ENCODE measurements at places on chromosomes 7 and 10.

DNA sequence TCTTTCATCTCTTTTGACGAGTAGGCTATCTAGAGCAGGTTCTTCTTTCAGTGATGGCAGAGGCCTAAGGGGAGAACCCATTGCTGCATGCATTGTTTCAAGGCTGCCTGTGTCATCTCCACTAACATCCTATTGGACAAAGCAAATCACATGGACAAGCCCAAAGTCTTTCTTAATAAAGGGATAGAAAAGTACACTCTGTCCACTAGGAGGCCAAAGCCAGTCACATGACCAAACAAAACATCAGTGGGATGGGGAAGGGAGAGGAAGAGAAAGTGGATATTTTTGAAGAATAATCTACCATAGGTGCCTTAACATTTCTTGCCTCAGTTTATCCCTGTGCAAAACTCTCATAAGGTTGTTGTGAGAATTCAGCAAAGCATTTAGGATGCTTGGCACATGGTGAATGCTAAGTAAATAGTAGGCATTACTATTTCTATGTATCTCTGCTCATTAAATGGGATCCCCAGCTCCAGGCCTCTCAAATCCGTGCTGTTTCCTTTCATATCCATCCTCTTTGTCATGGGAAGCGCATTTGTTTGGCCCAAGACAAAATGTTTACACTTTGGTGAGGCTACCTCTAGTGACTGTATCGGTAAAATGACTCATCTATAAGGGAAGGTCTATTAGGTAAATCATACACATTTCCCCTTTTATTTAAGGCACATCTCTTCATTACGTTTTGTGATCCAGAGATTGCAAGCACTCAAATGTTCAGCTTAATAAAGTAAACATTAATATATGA lies 16.7 kb upstream of the CADPS2 start:
- no peak for DNase-seq

DNA sequence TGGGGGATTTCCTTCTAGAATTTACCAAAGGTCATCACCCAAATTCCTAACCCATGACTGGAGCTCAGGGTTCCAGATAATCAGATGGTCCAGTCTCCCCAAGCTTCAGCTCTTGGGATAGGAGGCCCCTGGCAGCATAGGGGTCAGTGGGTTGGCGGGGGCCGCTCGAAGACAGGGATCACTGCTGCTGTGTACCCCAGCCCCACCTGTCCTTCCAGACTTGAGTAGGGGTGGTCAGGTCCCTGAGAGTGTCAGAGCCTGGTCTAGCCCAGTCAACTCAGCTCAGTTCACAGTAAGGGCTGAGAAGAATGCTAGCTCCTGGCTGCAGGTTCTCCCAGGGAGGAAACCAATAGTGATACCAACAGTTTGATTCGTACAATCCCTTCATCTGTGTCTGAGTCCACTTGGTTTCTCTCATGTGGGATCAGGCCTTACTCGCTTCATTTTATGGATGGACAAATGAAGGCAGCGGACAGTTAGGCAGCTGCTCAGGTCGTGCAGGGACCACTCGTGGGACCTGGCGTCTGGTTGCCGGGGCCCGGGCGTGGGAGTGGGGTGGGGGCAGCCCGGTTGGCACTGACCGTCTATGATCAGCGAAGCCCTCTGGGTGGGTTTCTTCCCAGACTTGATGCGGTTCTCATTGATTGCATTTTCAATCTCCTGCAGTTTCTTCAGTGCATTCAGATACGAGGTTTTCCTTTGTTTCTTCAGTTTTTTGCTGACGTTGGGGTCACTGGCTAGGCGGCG lies 78.9 kb downstream of the PRPF18 start:
- DNase-seq, result no peak

- no peak for DNase-seq
Observed at GRCh38 chr10:79051766-79052165, 17.0 kb upstream of the ZMIZ1 start.

DNA sequence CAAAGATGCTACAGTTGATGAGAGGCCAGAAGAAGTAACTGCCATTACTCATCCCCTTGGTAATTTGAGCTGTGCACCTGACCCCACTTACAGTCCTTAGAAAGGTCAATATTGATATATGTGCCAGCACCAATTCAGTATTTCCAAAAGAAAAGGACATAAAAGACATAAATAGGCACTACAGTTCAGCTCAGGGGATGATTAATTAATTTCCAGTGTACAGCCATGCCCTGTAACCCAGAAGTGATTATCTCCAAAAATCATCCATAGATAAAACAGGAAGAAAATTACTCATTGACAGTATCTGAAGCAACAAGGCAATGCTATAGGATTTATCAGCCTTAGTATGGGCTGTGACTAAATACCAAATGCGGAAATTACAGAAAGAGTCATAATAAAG lies 82.4 kb downstream of the PHYHIPL start:
- no peak for DNase-seq

DNA sequence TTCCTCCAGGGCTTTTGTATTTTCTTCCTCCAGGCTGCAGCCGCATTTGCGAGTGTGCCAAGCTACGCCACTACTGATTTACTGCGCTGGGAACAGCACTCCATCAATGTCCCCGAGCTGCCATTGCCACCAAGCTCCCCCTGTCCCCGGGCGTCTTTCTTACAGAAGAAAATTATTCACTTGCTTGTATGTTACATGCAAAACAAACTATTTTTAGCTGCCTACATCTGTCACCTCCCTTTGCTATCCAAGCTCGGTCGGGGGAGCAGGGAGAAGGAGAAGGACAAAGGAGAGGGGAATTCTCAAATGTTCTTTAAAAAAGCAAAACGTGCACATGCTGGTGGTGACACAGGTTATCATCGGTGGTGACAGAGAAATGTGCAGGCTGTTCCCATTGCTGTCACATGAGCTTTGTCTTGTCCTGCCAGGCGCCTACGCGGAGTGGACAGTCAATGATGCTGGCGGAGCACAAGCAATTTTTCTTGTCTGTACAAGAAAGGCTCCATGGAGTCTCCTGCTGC lies 93.1 kb downstream of the ADARB2 start:
- DNase-seq, result no peak

GRCh38 chr10:45552476-45552875 lies 120.1 kb downstream of the ZFAND4 start:
- DNase-seq, result no peak

- DNase-seq, result no peak
Observed at GRCh38 chr7:132034748-132035416, 478.5 kb upstream of the PODXL start.

DNA sequence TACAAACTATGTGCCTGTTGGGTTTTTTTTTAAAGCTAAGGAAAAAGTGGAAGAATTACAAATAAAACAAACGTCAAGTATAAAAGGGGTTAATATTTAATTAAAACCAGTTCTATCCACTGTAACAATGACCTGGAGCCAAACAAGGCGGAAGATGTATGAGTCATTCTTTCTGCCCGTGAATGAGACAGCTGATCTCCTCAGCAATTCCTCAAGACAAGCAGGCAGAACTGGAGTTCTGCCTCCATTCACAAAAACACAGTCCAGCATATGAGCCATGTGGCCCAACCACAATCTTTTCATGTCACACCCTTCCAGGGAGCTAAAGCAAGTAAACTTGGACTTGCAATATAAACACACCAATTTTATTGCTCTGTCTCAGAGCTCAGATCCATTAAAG lies 8.4 kb downstream of the ETV1 start:
- DNase-seq, result no peak

- DNase-seq, result no peak
Observed at GRCh38 chr10:25556457-25556856, 377.6 kb upstream of the MYO3A start.

- no peak for DNase-seq
Observed at GRCh38 chr10:7705341-7705740, 2.2 kb downstream of the ITIH2 start.

DNA sequence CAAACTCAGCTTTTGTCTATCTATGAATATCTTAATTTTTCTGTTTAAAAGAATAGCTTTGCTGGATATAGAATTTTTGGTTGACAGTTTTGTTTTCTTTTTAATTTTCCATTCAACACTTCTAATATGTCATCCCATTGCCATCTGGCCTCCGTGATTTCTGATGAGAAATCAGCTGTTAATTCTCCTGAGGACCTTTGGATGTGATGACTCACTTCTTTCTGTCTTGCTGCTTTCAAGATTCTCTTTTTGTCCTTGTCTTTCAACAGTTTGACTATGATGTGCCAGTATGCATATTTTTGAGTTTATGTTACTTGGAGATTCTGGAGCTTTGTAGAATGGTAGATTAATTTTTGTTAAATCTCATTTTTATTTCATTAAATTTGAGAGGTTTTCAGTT lies 38.4 kb downstream of the ZNF518A start:
- DNase-seq, result no peak

- DNase-seq, result no peak
Observed at GRCh38 chr10:84842593-84842992, 514.2 kb downstream of the CCSER2 start.

- DNase-seq, result no peak
Observed at GRCh38 chr10:32888161-32888927, 69.7 kb downstream of the ITGB1 start.

- DNase-seq, result peak; percentile 12
Observed at GRCh38 chr10:52740913-52741675, 31.5 kb downstream of the MBL2 start.

GRCh38 chr7:81482600-81483186 lies 287.2 kb downstream of the HGF start:
- DNase-seq, result no peak

DNA sequence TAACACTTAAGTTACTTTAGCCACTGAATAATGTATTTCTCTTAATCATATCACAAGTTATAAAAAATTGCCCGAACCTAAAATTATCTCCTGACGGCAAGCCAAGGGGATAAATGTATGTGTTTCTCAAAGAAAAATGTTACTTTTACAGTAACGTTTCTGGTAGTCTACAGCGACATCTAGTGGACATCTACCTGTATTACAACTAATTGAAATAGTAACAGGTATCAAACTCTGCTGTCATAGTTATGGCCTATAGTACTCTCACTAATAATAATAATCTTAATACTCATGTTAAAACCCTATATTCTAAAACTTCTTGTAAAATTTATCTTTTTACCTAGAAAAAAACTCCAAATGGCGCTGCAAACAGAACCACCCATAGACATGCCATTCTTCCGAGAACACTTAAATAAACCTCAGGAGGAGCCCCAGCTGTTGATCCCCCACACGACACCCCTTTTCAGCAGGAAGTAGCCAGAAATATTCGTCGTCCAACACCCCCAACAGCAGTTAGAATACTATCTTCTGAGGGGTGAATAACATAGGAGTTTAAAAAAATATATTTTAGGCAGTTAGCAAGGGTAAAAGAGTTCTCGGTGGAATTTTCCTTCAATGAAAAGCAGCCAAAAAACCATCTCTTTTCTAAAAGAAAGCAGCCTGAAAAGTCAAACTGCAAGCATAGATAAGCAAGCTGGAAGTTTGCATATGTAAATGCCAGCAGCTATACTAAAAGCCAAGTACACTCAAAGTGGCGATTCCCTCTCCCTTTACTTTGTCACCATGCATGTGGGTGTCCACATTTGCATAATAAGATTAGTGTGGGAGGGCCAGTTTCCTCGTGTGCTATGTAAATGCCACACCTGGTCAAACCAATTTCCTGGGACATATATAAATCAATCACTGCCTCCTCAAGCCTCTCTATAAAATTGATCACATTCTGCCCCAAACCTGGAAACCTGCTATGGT lies 40.5 kb upstream of the ZNF107 start:
- DNase-seq, result no peak

GRCh38 chr7:143413123-143413522 lies 4.5 kb upstream of the EPHA1 start:
- no peak for DNase-seq

DNA sequence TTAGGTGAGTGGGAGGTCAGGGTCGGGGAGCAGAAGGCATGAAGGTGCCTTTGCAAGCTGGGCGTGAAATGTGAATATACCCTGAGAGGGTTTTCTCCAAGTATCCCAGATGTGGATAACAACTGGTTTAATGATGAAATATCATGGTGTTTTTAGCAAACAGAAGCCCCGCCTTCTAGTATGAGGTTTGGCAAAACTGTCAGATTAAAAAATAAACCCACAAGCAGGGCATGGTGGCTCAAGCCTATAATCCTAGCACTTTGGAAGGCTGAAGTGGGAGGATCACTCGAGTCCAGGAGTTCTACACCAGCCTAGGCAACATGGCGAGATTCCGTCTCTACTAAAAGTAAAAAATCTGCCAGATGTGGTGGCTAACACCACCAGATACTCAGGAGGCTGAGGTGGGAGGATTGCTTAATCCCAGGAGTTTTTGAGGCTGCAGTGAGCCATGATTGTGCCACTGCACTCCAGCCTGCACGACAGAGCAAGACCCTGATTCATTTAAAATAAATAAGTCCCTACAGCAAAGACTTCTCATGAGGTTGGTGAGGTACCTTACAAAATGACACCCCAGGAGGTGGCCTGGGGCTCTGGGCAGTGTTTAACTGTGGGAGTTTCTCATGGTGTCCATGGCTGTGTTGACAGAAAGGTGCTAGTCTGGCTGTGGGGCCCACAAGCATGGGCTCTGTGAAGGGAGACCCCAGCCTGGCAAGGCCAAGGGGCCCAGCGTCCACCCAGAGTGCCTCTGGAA lies 6.7 kb upstream of the PWWP2B start:
- DNase-seq, result no peak

GRCh38 chr10:129031844-129032150 lies 435.2 kb upstream of the MGMT start:
- no peak for DNase-seq

DNA sequence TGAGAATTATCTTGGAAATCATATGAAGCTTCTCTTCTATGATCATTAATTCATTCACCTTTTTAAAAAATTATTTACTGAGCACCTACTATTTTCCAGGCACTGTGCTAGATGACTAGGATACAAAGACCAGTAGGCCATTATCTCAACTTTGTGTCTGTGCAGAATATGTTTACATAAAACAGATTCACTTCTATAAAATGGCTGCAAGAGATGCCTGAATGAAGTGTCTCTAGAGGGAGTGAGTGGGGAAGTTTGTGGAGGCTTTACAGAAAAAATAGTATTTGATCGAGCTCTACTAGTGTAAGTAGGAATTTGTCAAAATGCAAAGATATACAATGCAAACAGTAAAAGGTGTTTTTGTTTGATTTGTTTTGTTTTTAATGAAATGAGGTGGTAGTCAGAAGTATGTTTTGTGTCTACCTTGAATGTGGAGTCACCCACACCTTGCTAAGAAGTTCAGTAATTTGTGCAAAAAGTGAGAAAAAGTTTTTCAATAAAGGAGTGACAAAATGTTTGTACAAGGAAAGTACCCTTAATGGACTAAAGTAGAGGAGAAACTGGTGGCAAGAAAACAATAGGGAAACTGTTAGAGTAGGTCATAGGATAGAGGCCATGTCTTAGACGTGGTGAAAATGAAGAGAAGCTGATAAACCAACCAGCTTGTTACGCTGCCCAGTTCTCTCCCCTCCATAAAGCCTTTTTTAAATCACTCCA lies 125.5 kb downstream of the KCND2 start:
- DNase-seq, result no peak

GRCh38 chr7:80288175-80289122 lies 153.8 kb downstream of the GNAI1 start:
- DNase-seq, result no peak

GRCh38 chr10:27701938-27702537 lies 43.6 kb downstream of the MKX start:
- no peak for DNase-seq

DNA sequence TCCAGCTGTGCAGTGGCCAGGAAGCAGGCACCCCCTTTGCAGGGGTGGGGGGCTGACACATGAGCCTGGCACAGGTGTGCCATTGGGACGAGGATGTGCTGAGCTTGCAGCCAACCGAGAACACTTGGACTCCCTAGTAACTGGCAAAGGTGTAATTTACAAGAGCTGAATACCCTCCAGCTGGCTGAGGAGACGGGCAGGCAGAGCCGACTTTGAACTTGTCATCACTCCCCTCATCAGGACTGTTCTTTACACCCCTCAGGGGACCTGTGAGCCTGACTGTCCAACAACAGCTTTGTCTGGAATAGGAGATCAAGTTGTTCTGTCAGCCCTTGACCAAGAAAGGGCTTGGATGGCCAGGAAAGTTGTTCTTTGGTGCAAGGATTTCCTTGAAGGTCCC lies 61.2 kb downstream of the CDH23 start:
- DNase-seq, result no peak
